ENCODE measurements at places on chromosomes 2 and 18.

GRCh38 chr2:96152304-96153161, 7.3 kb upstream of the DUSP2 start:
- no peak for DNase-seq

DNA sequence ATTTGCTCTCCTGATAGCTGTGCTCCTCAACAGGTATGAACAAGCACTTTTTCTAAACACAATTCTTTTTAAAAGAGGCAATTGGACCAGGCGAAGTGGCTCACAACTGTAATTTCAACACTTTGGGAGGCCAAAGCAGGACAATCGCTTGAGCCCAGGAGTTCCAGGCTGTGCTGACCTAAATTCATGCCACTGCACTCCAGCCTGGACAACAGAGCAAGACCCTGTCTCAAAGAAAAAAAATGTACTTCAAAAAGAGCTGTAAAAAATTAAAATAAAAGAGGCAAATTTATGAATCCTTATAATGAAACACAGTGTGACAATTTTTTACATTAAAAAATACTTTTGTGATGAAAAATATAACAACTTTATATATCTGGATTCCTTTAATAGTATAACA, 1.8 kb upstream of the FAM124B start:
- no peak for DNase-seq

DNA sequence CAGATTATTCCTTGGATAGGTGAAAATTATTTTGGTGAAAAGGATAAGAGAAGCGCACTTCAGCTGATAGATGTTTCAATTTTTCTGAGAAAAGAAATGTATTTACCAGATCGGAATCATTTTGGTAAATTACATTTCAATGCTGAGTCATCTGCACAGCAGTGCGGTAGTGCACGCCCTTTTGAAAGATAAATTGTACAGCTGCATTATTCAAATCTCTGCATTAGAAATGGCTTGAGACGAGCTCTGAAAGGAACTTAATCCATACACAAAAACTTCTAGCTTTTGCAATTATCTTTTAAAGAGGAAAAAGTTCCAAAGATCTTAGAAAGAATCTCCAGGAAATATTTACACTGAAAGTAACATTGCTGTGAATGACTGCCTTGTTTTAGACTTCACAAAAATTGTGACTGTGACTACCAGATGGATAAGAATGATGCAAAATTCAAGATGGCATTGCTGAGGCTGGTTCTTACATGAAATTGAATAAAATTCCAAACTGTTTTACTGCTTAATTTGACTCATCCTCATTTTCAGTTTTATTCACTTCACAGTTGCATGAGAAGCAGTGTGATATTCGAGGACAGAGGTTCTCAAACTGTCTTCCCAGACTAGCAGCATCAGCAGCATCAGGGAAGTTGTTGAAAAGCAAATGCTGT, 161.7 kb downstream of the RND3 start:
- DNase-seq: no peak

GRCh38 chr18:78783564-78783960, 196.1 kb upstream of the SALL3 start:
- no peak for DNase-seq

DNA sequence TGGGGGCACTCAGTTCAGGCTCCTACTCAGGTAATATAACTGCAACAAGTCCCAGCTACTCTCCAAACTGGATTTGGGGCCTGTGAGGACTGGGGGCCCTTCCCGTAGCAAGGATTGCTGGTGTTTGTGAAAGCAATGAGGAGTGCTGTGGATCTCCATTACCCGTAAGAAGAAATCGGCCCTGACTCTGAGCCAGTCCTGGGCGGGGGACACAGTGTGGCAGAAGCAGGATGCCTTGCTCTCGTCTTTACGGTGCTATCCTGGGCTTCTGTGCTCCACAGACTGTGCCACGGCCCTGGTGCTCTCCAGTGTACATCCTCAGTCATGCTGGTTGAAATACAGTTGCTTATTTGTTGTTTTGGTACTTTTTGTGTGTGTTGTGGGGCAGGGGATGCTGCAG, 172.9 kb downstream of the NDUFA10 start:
- DNase-seq: no peak

DNA sequence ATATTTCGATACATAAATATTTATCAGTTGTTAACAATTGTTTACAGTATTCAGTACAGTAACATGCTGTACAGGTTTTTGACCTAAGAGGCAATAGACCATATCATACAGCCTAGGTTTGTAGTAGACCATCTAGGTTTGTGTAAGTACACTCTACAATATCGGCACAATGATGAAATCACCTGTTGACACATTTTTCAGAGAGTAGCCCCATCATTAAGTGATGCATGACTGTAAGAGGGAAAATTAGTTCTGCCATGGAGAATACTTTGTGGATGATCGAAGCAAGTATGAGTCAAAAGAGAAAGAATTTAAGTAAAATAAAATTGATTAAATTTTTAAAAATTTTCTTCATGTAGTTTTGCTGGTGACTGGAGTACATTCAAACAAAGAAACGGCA, 32.6 kb downstream of the VIT start:
- DNase-seq: no peak

DNA sequence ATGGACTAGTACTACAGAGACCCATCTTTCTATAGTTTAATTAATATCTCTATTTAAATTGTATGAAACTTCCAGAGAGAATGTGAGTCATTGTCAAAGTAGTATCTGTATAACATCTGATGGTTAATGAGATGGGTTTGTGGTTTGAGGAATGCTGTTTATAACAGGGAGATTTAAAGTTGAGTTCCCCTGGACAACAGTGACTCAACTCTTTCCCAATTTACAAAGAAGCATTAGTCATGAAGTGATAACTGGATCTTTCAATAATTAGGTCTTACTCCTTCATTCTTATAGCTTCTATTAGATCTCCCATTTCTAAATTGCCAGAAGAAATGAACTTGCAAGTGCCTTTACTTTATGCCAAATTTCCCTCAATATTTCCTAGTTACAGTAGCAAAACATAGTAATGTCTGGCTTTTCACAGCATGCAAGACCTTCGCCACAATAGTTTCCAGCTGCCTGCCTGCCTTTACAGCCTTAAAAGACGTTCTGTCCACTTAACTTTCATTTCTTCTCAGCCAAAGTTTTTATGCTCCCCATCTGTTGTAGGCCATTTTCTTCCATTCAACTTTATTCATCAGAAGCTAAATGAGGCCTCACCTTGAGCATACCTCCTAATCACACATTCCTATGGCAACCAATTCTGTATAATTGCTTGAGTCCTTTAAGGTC, 47.7 kb upstream of the WDR75 start:
- DNase-seq: no peak

DNA sequence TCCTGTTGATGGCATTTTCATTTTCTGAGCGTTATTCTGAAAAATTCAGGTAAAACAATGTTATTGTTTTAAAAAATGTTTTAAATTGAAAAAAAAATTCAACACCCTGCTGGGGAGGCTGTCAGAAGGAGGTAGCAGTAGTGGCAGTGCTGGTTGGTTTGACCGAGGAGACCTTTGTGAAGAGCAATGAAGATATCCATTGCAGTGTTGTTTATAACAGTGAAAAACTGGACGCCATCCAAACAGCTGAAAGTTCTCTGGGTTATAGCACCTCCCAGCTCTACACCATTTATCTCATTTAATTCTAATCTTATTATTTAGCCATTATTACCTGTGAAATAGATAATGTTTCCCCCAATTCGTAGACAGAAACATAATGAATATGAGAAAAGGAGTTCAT, 12.6 kb upstream of the ITM2C start:
- DNase-seq: no peak

GRCh38 chr2:190481339-190481738, 53.2 kb downstream of the NEMP2 start:
- no peak for DNase-seq

DNA sequence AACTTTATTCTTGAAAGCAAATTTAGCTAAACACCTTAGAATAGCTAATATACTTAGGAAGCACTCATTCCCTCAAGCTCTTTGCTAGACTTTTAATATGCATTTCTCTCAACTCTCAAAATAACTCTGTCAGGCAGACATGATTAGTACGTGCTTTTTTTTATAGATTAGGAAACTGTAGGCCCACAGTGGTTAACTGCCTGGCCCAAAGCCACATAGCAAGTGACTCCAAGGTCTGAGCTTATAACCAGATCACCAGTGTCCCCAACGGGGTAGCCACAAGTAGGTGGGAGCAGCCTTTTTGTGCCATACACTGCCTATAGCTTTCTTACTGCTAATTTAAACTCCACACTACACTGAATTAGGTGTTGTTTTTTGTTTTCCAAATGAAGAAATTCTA, 576.8 kb downstream of the METTL4 start:
- DNase-seq: no peak

DNA sequence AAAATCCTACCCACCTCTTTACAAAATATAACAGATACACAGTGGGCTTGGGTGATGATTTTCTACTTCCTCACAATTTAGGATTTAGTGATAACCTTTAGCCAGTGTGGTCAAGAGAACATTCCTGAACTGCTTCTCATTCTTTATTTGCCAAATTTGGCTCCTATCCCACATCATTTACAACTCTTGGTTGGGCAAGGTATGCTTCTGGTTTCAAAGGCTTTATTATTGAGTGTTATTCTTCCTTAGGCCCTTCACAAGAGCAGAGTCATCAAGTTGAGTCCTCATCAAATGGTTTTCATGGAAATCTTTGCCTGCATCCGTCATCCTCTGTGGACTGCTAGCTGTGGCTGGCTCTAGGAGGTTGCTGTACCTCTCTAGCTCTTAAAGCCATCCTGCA, 472.0 kb upstream of the ETAA1 start:
- DNase-seq: no peak

DNA sequence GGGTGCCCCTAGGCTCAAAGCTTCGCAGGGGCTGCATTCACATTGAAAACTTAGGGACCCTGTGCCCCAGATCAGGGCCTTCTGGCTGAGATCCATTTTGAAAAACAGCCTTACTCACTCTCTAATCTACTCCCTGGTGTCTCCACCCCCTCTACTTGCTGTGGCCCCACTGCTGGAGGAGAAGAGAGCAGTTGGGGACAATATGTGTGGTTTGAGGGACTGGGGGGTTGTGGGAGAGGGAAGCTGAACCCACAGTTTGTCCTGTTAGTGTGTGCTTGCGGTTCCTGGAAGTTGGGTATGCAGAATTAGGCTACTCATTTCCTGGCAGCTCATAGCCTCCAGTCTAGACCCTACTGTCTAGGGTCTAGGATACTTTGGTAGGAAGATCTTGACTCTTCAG, 211.4 kb downstream of the PRKCE start:
- DNase-seq: no peak

GRCh38 chr2:29650631-29651097, 270.7 kb downstream of the ALK start:
- DNase-seq: no peak

GRCh38 chr2:30871980-30872789, 64.9 kb upstream of the CAPN13 start:
- DNase-seq: no peak

DNA sequence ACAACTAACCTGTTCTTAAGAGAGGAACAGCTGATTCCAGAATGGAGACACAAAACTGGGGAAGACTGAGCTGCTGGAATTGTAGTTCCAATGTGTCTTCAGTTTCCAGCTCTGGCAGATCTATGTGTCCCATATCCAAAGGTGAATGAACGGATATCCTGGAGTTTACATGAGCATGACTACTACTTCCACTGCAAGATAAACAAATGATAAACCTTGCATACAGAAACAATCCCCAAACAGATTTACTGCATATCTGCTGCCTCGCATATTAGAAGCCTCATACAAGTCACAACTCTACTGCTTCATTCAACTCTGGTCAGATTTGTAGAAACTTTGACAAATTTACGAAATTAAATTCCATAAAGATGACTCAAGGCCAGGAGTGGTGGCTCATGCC, 15.0 kb downstream of the RTTN start:
- no peak for DNase-seq

GRCh38 chr2:234631646-234632514, 135.0 kb upstream of the ARL4C start:
- no peak for DNase-seq

GRCh38 chr18:45576931-45577330, 38.3 kb upstream of the SLC14A2 start:
- no peak for DNase-seq

DNA sequence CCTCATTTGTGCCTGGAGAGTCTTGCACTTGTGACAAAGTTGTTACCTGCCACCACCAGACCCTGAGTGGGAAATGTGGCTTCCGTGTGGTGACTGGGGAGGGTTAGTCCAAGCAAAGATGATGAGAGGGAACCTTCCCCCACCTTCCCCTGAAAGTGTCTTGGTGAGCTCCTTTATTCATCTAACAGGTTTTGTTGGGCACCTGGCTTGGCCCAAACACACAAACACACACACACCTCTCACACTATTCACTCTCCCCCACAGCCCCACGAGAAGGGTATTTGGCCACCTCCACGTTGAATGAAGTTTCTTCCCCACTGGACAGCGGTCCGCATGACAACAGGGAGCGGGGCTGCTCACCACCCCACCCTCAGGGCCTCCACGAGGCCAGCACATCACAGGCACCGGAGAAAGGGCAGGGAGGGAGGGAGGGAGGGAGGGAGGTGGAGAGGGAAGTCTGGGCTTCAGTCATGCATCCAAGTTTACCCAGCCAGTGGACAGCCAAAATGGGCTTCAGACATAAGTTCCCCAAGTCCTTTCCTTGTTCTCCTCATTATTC, 1.4 kb downstream of the CIB4 start:
- no peak for DNase-seq

GRCh38 chr2:1644427-1644826, 99.9 kb downstream of the PXDN start:
- no peak for DNase-seq

DNA sequence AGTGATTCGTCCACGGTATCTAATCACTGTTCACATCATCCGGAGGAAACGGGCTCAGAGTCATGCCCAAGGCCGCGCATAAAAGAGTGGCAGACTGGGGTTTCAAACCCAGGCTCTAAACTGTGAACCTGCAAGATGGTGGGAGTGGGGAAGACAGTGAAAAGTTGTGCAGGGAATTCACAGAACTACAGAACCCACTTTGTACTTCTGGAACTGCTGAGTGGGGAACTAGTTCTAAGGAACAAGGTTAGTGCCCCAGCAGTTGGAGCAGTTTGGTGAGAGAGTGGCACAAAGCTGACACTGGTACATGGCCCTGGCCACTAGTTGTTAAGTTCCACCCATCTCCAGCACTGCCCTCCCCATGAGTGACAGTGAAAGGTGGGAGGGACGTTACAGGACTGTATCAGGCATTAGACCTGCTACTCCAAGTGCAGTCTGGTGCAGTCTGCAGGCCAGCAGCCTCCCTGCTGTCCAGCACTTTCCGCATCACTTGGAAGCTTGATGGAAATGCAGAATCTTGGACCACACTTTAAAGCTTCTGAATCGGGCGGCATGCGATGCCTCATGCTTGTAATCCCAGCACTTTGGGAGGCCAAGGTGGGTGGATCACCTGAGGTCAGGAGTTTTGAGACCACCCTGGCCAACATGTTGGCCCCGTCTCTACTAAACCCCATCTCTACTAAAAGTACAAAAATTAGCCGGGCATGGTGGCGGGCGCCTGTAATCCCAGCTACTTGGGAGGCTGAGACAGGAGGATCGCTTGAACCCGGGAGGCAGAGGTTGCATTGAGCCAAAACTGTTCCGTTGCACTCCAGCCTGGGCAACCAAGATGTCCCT, 47.3 kb downstream of the C2orf42 start:
- peak; percentile 55 for DNase-seq
